Osteoblast (primary cell): ENCODE measurements at places on chromosomes 16 and 17.

DNA sequence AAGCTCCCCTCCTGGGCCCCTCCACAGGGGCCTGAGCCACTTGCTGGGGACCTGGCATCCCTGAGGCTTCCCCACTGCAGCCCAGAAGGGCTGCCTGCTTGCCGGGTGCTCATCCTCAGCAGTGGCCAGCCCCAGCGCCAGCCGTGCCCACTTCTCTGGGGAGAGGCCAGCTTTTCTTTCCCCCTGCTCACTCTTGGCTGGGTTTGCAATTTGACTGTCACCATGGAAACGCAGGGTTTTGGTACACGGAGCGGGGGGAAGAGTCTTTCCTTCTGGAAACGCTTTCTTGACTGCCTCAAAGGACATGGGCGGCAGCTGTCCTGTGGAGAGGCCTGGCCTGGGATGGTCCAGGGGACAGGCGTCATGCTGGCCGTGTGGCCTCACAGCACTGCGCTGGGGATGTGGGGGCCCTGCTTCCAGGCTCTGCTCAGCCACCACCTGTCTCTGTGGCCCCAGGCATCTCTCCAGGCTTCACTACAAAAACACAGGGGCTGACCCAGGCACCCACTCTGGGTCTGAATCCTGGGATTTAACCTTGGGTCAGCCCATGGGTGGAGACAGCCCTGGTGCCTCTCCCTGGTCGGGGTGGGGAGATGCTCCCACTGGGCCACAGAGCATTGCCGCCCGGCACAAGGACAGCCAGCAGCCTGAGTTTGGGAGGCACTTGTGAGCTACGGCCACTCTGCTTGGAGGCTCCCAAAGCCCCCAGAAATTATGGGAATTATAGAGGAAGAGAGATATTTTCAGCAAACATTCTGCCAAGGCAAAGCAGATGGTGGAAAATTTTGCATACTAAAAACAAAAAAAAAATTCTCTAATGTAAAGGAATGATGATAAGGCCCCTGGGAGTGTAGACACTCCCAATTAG, 45.9 kb upstream of the DOC2B start:
- no peak for DNase-seq

DNA sequence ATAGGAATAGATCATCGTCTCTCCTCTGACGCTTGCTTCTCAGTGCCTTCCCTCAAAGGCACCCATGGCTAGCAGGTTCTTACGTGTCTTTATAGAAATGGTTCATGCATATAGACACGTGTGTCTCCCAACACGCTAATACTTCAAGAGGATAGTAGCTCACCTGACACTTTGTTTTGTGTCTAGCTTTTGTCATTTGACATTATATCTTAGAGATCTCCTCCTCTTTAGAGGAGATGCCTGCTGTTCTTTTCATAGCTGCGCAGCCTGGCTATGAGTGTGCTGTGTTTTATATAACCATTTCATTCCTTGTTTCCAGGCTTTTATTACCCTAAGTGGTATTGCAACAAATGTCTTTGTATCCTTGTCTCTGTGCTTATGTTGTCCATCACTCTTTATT, 411.7 kb downstream of the CPPED1 start:
- DNase-seq: no peak

DNA sequence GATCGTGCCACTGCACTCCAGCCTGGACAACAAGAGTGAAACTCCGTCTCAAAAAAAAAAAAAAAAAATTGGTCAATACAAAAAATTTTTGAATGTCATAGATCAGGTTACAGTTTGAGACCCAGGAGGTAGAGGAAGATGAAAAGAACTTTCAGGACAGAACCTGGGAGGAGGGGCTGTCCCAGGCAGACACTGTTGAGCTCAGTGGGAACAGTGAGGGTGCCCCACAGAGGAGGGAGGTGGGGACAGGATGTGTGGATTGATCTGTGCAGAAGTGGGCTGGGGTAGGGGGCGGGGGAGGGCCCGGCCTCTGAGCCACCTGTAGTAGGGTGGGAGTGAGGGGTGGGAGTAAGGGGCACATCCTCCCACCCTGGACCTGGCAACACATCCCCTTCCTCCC, 58.3 kb downstream of the PRMT7 start:
- peak; percentile 81 for DNase-seq

- no peak for DNase-seq
Observed at GRCh38 chr17:55962951-55963401, 190.3 kb upstream of the ANKFN1 start.

- DNase-seq: no peak
Observed at GRCh38 chr17:36808180-36808661, 129.1 kb upstream of the LHX1 start.

DNA sequence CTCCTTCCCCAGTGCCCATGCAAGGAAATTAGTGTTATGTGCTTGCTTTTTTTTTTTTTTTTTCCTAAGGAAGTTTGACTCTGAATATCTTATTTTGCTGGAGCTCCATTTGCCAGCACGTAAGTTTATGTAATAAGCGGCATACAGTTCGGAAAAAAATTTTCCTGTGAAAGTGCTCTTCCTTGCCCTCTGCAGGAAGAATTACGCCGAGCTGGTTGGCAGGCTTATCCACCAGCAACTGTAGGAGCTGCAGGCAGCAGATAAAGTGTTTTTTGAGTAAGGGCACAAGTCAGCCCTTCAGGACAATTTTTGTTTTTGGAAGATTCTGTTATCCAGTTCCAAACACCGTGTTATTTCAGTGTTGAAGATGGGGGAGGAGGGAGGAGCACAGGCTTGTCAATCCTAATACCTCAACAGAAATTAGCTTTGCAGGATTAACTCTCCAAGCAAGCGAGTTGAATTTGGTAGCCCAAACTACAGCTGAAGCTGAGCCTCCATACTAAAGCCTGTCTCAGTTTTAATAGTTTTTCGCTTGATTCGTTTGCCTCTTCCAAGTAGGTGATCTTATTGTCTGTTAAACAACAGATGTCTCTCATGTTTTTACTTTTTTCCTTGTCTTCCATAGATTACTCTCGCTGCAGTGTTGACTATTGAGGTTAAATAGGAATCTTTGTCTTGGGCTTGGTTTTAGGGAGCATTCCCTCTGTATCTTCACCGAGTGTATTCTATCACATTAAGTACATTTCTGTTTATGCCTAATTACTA, 1.1 kb downstream of the SPECC1 start:
- DNase-seq: peak; percentile 87

- DNase-seq: no peak
Observed at GRCh38 chr16:2066139-2066538, 18.4 kb downstream of the TSC2 start.

DNA sequence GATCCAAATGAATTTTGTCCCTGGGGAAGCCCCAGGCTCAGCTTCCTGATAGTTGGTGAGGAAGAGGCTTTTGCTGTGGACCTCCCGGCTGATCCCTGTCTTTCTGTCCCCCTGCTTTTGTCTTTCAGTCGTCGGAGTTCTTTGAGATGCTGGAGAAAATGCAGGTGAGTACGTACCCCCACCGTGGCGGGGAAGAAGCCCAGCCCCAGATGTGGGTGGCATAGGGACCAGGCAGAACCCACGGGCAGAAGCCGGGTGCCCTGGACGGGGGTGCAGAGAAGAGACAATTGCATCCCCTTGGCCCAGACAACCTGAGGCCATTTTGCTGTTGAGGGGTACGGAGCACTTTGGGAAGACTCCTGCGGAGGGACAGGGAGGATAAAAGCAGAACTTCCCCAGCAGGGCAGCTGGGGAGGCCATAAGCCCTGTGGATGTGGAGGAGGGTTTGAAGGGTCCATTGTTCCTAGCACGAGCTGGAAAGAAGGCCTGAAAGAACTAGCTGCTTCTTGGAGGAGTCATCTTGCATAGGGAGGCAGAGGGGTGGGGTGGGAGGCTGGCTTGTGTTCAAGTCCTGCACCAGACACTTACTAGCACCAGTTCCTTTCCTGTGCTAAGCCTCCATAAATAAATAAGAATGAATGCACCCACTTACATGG, 105.6 kb downstream of the OR1D5 start:
- DNase-seq: no peak

DNA sequence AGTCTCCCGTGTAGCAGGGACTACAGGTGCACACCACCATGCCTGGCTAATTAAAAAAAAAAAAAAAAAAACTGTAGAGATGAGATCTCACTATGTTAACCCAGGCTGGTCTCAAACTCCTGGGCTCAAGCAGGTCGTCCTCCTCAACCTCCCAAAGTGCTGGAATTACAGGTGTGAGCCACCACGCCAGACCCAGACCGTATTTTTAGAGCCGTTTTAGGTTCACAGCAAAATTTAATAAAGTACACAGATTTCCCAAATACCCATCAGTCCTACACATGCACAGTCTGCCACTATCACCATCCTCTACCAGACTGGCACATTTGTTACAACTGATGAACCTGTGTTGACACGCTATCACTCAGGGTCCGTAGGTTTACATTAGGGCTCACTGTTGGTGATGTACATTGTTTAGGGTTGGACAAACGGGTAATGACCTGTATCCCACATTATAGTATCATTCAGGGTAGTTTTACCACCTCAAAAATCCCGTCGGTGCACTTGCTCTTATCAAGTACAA, 10.4 kb downstream of the HS3ST3B1 start:
- no peak for DNase-seq

GRCh38 chr16:83205896-83206295, 579.1 kb downstream of the CDH13 start:
- no peak for DNase-seq

DNA sequence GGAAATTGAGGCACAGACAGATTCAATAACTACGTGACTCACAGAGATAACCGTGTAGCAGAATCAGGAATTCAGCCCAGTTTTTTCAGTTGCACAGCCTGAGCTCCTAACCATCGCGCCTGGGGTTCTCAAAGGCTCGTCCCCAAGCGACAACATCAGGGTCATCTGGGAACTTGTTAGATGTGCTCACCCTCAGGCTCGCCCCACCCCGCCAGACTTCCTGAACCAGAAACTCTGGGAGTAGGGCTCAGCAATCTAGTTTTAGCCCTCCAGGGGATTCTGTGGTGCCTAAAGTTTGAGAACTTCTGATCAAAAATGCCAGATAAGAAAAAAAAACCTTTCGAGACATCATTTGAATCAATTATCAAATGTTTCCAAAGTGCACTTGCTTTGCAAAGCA, 559.8 kb downstream of the WWOX start:
- DNase-seq: no peak

DNA sequence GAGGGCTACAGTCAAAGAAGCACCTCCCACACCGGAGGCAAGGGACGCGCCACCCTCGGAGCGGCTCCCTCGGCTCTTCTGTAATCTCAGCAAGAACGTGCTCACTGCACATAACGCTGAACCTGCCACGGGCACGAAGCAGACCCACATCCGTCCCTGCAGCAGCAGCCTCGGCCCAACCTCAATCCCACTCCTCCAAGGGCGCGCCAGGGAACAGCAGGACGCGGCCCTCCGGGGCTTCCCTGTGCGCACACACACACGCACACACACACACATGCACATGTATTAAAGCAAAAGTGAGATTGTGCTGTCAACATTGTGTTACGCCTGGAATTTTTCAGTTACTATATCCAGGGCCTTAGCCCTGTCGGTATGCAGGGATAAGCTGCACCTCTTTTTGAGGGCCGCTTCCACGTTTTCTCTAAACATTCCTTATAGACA, 54.0 kb downstream of the TBC1D16 start:
- no peak for DNase-seq

DNA sequence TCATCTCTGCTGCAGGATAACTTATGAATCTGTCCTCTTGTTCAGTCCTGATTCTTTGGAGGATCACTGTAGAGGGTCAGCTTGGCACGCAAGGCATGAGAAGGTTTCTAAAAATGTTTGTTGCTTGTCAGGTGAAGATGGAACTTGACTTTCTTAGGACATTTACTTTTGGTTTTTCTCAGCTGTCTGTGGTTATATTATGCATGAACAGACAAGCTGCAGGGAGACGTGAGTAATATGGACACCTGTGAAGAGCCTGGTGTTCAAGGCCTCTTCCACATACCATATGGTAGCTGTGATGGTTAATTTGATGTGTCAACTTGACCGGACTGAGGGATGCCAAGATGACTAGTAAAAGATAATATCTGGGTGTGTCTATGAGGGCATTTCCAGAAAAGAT, 270.2 kb upstream of the CPHXL start:
- DNase-seq: no peak
